Neuronal stem cell (in vitro differentiated cells): ENCODE measurements at places on chromosomes 16 and 17.

DNA sequence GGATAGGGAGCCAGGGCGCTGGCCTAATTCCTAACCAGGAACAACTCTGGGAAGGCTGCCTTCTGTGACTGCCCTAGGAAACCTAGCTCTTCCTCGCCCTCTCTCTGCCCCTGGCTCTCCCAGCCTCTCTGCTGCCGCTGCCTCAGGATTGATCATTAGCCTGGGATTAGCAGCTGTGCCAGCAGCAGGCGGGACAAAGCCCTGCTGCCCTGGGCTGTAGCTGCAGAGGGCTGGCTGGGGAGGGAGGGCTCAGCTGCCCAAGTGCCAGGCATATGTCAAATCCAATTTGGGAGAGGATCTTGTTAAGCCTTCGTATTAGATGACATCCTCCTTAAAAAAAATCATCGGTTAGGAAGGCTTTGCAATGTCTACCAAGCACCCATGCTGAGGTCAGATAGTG lies 144.8 kb upstream of the CCL2 start:
- DNase-seq: peak; percentile 4

DNA sequence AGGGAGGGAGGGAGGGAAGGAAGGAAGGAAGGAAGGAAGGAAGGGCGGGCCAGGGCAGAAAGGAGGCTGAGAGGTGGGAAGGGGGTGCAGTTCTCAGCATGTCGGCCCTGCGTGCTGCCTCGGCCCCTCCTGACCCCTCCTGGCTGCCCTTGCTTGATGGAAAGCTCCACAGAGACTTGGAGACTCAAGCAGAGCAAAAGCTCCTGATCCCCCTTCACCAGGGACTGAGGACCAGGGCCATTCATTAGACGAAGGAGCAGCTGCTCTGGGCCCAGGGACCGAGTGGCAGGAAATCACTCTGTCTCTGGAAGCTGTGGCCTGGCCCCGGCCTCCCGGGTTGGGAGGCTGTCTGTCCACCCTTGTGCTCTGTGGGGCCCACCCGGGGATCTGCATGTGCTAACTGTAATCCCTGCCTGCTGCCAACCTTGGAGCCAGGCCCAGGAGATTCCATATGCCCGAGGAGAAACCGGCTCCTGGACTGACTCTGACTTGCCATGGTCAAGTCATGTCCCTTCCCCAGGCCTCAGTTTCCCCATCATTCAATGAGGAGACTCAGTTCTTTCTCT lies 27.4 kb upstream of the C1QL1 start:
- no peak for DNase-seq

DNA sequence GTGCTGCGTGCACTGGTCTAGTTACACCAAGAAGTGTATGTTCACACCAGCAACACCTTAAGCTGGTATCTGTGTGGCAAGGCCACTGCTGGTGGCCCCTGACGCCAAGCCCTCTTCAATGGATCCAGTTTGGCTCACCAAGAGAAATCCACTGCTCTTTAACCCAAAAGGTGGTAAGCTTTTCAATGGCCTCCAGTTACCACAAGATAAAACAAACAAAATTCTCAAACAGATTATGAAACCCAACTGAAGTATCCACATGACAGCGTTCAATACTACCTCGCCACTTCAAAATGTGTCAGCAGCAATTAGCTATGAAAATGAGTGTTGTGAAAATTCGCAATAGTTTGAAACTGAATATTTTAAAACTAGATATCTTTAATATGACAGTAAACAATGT lies 96.5 kb upstream of the AKTIP start:
- no peak for DNase-seq

GRCh38 chr16:56789360-56789759 lies 59.4 kb downstream of the NUP93 start:
- no peak for DNase-seq

DNA sequence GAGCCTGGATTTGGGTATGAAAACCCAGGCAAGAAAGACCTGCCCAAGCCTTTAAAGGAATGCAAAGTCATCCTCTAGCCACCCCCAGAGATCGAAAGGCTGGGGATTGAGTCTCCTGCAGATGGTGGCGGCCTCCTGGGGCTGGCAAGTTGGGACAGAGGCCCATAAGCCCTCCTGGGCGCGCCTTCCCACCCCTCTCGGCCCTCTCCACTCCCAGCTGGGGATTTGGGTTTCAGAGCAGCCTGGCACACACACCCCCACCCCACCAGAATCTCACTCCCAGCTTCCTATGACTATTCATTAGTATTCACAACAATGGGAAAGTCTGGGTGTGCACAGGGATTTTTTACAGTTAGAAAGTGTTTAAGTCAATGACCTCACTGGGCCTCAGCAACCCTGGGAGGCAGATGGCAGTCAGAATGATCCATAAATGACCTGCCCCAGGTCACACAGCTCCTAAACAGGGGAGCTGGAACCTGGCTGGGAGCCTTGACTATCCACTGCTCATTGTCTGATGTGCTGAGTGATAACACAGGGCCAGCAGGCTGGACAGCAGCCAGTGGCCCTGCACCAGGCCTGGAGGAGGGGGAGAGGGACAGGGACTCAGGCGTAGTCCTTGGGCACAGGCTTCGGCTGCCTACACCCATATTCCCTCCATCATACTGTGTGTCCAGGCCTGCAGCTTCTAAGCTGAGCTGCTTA lies 12.1 kb downstream of the NHERF1 start:
- DNase-seq: no peak

GRCh38 chr17:69057280-69057679 lies 3.4 kb downstream of the ABCA9 start:
- no peak for DNase-seq

DNA sequence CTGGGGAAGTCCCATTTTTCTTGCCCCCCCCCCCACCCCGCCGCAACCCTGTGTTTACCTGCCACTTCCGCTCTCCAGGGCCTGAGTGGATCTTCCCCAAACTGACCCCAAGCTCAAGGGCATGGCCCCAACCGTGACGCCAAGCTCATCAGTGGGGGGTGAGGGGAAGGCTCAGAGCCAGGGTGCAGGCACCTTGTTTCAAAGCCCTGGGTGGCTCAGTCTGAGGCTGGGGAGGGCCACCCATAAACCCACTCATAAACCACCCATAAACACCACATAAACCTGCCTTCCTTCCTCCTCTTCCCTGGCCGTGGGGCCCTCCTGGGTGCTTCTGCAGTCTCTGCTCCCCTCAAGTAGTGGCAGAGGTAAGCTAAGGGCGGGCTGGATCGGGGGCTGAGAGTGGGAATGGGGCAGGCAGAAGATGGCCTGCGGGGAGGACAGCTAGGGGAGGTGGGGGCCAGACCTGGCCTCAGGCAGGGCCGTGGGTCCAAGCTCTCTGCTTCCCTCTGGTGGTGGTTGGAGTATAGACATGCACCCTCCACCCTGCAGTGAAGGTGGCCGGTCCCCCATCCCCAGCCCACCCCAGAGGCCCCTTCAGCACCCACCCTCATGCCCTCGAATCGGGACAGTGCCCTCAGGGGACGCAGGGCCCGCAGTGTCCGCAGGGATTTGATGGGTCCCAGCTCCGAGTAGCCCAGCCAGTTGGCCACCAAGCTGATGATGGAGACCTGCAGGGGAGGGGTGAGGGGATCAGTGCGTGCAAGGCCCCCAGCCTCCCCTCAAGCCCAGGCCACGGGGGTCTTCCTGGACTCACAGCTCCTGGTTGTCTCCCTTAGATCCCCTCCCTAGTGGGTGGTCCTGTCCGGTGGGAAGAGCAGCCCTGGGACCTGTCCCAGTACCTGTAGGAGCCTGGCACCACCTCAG lies 14.6 kb upstream of the CD79B start:
- DNase-seq: peak; percentile 44

- DNase-seq: no peak
Observed at GRCh38 chr17:35486920-35487732, 38.6 kb upstream of the SLFN13 start.

DNA sequence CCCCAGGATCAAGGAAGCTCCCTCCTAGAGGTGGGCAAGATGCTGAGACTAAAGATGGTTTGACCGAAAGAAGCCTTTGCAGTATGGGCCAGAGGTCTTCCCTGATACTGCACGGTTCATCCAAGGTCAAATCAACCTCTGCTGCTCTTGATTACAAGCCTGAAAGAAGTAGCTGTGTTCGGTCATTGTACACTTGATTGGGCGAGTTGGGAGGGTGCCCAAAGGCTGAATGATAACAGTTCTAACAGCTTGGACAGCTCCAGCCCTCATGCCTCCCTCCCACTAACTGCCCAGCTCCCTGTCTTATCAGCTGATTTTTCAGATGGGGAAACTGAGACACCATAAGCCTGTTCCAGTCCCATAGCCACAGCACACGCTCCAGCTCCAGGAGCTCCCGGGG lies 42.8 kb downstream of the ABCC12 start:
- DNase-seq: no peak

DNA sequence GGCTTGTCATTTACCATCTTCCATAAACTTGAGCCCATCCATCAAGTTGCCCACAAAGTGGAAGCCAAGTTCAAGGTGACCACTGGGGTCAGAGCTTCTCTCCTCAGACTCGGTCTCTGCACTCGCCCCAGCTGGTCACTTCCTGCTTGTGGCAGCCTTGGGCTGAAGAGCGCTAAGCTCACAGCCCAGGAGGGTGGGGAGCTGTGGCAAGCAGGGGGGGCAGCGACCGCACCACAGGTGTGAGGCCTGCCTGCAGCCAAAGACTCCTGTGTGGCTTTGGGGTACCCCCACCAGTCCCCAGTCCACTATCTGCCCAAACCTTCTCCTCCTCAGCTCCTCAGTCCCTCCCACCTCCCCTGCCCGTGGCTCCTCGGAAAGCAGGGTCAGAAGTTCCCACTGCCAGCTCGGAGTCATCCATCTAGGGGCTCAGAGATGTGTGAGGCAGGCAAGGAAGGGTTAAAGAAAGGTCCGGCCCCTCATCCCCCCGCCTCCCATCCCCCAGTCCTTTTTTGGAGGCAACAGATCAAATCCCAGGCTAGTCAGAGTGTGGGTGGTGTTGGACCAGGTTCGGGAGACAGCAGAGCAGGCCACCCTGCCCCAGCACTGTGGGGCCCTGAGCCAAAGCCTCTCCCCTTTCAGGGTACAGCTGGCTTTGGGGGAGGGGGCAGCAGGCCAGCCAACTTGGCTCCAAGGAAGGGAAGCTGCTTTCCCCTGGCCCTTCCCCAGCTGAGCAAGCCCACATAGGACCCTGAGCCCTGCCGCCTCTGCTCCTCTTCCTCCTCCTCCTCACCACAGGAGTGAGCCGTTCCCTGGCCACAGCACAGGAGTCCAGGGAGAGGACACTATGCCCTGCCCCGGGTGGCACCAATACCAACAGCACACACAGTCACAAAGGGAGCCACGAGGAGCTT lies 3.2 kb downstream of the CSF3 start:
- no peak for DNase-seq

DNA sequence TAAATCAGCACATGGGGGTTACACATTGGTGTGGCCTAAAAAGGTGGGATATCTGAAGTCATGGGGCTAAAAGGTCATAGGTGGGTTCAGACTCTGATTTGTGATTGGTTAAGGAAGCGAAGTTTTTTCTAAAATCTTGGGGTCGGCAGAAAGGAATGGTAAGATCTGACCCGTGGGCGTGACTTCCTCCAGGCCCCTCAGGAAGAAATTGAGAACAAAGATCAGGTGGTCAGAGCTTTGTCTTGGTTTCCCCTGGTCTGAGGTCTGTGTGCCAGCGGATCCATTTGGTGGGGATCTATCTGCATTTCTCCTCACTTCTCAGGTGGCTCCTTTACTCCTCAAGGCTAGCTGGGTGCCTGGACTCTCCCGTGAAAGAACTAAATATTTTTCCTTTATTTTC lies 302.8 kb downstream of the ABCC12 start:
- no peak for DNase-seq

- DNase-seq: no peak
Observed at GRCh38 chr17:58970609-58971450, 135.8 kb downstream of the TRIM37 start.

GRCh38 chr16:27313422-27314160 lies at the start of gene IL4R:
IL4R (plus strand) TSS chr16:27313974; CDS start chr16:27340204, 26,230 bp downstream.
- peak; percentile 48 for DNase-seq

GRCh38 chr17:38693700-38694329 lies 11.3 kb upstream of the MLLT6 start:
- no peak for DNase-seq

- DNase-seq: no peak
Observed at GRCh38 chr16:30429418-30429677, 482 bp downstream of the DCTPP1 start.

GRCh38 chr17:43021741-43022512 lies at the start of gene VAT1:
VAT1 (minus strand) TSS chr17:43022385; CDS start chr17:43022322, 63 bp downstream.
- DNase-seq: peak; percentile 71

- no peak for DNase-seq
Observed at GRCh38 chr17:77326076-77326591, 185.4 kb downstream of the SEC14L1 start.

DNA sequence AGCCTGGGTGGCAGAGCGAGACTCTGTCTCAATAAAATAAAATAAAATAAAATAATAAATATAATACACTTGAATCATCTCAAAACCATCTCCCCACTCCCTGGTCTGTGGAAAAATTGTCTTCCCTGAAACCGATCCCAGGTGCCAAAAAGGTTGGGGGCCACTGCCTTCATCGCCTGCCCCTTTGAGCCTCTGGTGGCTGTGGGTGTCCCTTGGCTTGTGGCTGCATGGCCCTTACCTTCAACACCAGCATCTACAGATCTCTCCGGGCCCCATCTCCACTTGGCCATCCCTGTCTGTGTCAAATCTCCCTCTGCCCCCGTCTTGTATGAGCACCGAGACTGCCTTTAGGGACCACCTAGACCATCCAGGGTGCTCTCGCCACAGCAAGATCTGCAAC lies 177.3 kb downstream of the SEC14L1 start:
- DNase-seq: no peak

DNA sequence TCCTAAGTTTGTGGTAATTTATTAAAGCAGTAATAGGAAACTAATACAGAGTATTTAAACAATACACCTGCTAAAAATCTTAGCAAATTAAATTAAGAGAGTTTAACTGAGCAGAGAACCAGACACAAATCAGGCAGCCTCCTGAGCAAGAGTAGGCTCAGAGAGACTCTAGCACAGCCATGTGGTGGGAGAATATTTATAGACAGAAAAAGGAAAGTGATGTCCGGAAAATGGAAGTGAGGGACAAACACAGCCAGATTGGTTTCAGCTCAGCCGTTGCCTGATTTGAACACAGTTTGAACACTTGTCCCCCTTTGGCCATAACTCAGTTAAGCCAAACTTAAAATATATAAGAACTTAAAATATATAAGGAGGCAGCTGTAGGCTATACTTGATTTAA lies 192.6 kb upstream of the PSMD7 start:
- no peak for DNase-seq

DNA sequence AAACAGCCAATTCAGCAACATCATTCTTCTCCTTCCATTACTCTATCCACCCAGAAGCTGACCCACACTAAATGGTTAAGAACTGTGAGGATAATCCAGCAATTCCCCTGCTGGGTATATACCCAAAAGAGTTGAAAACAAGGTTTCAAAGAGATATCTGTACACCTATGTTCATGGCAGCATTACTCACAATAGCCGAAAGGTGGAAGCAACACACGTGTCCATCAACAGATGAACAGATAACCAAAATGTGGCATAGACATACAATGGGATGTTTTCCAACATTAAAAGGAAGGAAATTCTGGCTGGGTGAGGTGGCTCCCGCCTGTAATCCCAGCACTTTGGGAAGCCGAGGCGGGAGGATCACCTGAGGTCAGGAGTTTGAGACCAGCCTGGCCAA lies 19.9 kb downstream of the MIS12 start:
- DNase-seq: no peak
